ENCODE measurements at places on chromosomes 7 and 10.

GRCh38 chr10:72277996-72278667 lies 4.4 kb downstream of the DDIT4 start:
- DNase-seq, result no peak

- DNase-seq, result no peak
These were observed 21.9 kb upstream of the FRAT2 start for GRCh38 chr10:97356318-97356914.

DNA sequence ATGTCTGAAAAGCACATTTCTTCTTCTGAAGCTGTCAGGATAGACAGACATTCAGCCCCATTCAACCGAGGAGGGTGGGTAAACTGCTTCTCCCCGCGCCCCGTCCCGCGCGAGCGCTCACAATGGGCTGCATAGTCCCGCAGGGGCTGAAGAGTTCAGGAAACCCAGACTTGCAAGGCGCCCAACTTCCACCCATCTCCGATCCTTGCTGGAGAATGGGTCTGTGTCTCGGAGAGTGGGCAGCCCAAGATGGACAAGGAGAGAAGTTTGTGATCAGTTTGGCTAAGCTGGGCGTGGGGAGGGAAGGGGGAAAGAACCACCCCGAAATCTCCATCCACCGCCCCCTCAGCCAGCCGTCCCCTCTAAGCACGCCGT lies 686 bp downstream of the AASS start:
- no peak for DNase-seq

DNA sequence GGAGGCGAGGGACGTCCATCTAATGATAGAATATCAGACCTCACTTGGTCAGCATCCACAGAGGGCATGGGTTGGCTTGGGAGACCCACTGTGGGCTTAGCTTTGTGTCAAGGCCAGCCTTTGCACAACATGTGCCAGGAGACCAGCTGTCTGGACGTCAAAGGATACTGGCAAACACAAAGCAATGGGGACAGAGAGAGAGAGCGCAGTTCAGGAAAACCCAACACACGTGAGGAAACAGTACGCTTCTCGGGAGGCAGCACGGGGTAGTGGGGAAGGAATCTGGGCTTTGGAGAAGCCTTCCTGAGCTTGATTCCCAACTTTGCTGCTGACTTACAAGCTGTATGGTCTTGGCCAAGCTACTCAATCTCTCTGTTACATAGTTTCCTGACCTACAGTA lies 14.7 kb downstream of the PRLHR start:
- no peak for DNase-seq

GRCh38 chr10:71945819-71946474 lies 18.2 kb upstream of the CHST3 start:
- DNase-seq, result no peak

- no peak for DNase-seq
These were observed 583.5 kb downstream of the PTPRN2 start for GRCh38 chr7:158004123-158004490.

GRCh38 chr10:74151879-74152722 lies 1.1 kb downstream of the ADK start:
- DNase-seq, result no peak

GRCh38 chr7:70589590-70589989 lies 542.4 kb upstream of the GALNT17 start:
- no peak for DNase-seq

GRCh38 chr10:33880291-33880690 lies 545.8 kb upstream of the NRP1 start:
- no peak for DNase-seq

- no peak for DNase-seq
These were observed 40.9 kb downstream of the SMURF1 start for GRCh38 chr7:99102809-99103690.

GRCh38 chr10:104040862-104041789 lies 44.6 kb downstream of the COL17A1 start:
- no peak for DNase-seq

GRCh38 chr7:98655611-98656010 lies 38.5 kb downstream of the NPTX2 start:
- no peak for DNase-seq

DNA sequence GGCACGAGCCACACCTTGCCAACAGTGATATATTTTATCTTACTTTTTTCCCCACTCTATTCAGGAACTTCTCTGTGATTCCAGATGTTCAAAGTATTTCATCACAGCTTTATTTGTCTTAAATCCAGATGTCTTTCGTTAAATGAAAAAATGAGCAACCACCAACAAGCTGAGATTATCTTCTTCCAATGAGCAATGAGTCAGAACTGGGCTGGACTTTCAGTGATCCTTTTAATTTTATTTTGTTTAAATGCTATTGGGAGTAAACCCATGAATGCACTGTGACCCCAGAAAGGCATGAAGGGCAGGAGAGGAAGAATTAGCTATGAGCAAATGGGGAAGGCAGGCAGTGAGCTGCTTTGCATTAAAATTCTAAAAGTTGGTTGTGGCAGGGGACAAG lies 77.6 kb upstream of the IMMP2L start:
- no peak for DNase-seq

DNA sequence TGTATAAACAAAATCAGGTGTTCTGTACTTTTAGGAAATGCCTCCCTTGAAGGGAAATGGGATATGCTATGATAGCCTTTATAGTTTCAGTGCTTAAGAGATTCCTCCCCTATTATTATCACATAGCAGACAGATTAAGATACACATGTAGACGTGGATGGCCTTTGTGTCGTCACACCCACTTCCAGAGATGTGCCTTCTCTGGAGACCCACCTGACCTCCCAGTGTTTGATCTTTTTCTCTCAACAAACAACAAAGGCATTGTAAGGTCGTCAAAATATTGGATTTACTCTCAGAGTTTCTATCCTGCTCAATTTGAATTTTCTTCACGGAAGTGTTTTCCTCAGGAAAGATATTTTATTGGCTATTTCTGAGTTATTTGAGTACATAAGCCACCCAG lies 25.7 kb upstream of the C1GALT1 start:
- no peak for DNase-seq

DNA sequence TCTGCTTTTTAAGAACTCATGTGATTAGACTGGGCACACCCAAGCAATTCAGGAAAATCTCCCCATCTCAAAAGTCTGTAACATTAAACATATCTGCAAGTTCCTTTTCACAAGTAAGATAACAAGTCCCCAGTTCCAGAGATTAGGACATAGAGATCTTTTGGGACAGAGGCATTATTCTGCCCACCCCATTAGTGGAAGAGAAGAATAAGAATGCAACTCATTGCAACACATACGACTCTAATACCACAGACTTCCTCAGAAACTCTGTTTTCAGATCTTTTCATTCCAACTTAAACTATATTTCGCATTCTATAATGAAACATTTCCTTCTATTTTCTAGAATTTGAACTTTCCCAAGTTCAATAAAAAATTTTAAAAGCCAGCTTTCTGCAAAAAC lies 137.7 kb downstream of the SEMA3C start:
- no peak for DNase-seq

- DNase-seq, result no peak
These were observed 64.2 kb downstream of the CUL2 start for GRCh38 chr10:35025916-35026315.

DNA sequence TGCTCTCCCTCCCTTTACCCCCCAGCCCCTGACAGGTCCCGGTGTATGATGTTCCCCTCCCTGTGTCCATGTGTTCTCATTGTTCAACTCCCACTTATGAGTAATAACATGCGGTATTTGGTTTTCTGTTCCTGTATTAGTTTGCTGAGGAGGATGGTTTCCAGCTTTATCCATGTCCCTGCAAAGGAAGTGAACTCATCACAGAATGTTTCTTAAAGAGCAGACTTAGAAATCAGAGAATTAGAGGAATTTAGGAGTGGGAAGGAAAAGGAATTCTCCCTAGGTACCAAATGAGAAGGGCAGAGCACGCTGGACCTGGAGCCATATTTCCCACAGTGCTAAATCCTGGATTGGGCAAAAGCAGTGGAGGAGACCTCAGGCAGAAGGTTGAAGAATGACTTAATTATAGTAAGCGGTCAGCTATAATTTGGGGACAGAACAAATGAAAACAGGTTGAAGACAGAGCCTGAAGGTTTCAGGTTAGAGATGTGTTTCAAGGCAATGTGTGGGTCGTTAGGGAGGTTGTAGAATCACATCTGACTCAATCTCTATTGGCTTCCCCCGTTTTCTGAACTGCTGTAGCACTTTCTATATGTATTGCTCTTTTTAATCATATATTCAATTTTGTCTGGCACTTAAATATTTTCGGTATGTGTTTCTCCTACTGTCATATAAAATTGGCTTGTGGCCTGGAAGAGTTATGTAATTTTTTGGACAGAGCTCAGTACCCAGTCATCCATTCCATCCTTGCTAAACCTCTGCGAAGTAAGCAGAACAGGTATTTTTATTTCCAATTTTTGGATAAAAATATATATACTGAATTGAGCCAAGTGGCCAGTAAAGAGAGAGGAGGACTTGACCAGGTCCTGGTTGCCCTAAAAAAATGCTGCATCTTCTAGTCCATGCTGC lies 210.5 kb upstream of the KLF6 start:
- DNase-seq, result no peak

DNA sequence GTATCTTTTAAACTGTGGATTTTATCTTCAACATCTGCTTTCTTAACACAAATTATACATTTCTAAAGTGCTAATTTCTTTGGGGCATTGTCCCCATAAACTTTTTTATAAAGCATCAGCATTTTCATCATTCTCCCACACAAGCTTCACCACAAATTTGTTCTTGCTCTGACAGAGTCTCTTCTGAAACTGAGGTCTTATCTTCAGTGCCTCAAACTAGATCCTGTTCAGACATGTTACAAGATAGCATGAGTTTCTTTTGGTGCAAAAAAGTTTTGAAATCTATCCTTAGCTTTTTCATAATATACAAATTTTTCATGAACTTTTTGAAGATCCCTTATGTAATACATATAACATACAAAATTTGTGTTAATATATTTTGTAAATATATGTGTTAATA lies 346.6 kb downstream of the IPMK start:
- no peak for DNase-seq

- no peak for DNase-seq
These were observed 99.2 kb downstream of the HECW1 start for GRCh38 chr7:43211693-43212092.

GRCh38 chr10:49151025-49151445 lies 17.2 kb upstream of the FAM170B start:
- DNase-seq, result no peak

DNA sequence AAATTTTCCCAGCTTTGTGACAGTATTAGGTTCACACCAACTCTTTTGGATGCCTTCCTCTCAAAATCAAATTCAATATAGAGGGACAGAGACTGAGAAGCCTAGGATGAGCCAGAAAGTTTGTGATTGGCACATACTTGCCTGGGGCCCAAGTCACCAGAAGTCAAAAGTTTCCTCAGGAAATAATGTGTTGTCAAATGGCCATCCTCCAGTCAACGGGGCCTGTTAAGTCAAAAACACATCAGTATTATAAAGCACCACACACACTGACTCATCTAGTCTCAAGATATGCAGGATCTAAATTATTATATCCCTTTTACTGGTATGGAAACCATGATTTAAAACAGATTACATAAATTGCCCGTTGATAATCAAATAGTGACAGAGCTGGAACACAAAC lies 158.1 kb downstream of the AHR start:
- no peak for DNase-seq

DNA sequence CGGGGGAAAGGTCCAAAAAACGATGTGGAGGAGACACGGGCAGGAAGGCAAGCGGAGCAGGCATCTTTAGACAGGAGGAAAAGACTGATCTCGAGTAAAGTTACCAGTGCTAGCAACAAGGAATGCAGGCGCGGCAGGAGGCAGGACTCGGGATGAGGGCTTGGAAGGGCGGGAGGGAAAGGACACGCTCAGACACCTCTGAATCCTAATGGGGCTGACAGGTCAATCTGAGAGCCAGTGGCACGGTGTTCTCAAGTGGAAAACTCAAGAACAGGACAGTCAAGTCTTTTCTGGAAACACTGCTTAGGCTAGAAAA lies 155.3 kb upstream of the COBL start:
- DNase-seq, result no peak

DNA sequence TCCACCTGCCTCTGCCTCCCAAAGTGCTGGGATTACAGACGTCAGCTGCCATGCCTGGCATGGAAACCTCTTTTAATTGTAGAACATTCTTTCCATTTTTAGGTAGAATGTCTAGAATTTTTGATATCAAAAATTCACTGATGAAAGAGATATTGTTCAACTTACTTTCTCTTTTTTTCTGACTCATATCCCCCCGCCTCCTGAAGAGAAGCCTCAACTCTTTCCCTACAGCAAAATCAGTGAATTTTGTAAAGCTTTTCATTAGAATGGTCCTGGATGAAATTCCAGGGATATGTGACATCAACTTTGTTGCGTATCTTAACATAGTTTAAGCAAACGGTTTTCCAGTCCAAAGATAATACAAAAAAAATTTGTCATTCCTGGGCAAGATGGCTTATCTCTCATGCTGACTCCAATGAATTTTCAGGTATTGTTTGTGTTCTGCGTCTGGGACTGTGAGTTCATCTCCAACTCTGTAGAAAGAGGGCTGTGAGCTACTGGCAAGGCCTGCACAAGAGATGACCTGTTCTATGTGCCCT lies 256.8 kb downstream of the BMPER start:
- no peak for DNase-seq

DNA sequence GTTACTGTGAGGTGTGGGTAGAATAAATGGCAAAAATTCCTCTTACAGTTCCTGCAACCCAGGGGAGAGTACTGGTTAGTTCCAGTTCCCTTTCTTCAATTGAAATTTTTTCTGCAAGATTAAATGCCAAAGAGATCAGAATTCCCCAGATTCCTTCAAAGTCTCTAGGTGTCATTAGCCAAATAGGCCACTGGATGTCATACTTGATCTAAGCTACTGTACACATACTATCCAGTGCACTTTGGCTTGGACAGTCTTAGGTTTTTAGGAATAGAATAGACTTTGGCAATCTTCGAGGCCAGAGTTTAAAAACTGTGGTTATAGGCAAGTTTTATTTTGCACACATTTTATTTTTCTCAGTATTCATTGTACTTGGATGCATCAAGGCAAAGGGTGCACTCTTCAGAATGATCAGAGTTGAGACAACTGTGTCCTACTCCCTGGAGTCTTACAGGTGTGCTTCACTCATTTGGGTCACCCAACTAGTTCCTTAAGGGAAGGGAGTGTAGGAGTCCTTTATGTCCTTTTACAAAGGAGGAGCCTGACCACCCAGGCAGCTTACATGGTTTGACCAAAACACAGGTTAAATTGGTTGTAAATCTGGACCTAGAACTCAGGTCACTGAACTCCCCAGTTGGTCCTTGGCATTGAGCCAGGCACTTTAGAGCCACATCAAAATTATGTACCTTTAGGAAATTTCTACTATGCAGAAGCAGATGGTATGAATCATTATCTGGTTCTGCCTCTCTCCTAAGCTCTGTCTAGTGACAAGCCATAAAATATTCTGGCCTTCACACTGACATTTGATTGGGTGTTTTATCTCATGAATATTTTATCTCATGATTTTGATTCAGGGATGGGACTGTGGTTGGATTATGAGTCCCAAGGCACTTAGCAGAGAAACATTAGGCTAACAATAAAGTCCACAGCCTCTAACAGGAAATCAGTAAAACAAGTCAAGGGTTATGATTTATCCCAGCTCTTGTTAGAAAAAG lies 49.5 kb downstream of the ASAH2B start:
- no peak for DNase-seq

- DNase-seq, result no peak
These were observed 162.2 kb upstream of the TNS3 start for GRCh38 chr7:47743965-47744591.
